ENCODE measurements at places on chromosomes 12 and 14.

DNA sequence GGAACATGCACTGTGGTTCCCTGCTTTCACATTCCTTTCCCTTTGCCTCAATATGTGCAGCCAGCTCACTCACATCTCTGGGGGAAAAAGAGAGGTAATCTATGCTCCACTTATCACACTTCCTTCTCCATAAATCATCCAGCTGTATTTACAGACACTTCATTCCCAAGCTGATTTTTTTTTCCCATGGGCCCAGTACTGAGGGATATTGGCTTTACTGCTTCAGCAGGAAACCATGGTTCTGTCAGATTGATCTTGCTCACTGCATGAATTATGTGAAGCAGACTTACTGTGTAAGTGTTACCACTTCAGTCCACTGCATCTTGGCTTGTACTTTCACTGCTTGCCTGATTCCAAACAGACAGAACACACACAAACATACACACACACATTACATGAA, 555.6 kb downstream of the CCER1 start:
- no peak overlapping the region for H3K27ac ChIP-seq
- H3K36me3 ChIP-seq: peaks cover 2% of the 10 kb centered on the region
- DNase-seq: no peak
- no peaks in the 10 kb centered on the region for H3K4me1 ChIP-seq
- no peaks in the 10 kb centered on the region for H3K27me3 ChIP-seq

GRCh38 chr12:61385771-61386170, 874.4 kb upstream of the USP15 start:
- no peaks in the 10 kb centered on the region for H3K36me3 ChIP-seq
- H3K27me3 ChIP-seq: no peaks in the 10 kb centered on the region
- H3K27ac ChIP-seq: no peak overlapping the region
- no peak for DNase-seq
- no peaks in the 10 kb centered on the region for H3K4me1 ChIP-seq
- H3K4me3 ChIP-seq: no peak overlapping the region

- peaks cover 29% of the 10 kb centered on the region for H3K4me1 ChIP-seq
- no peaks in the 10 kb centered on the region for H3K27me3 ChIP-seq
- H3K27ac ChIP-seq: peak overlapping the region; percentile 77
- H3K36me3 ChIP-seq: peaks cover 2% of the 10 kb centered on the region
- DNase-seq: no peak
Observed at GRCh38 chr12:106840243-106840642, 65.8 kb downstream of the RIC8B start.

GRCh38 chr12:91123236-91123916, 12.1 kb upstream of the LUM start:
- peaks cover 52% of the 10 kb centered on the region for H3K4me1 ChIP-seq
- no peaks in the 10 kb centered on the region for H3K36me3 ChIP-seq
- peak overlapping the region; percentile 38 for H3K27ac ChIP-seq
- DNase-seq: no peak
- no peak overlapping the region for H3K4me3 ChIP-seq

DNA sequence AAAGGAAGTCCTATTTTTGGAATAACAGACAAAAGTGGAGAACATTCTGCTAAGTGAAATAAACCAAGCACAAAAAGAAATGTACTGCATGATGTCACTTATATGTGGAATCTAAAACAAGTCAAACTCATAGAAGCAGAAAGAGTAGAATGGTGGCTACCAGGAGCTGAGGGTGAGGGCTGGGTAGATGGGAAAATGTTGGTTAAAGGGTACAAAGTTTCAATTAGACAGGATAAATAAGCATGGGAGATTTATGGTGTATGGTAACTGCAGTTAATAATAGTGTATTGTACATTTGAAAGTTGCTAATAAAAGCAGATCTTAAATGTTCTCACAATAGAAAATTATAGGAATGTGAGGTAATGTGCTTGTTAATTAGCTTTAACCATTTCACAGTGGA, 12.8 kb downstream of the LUM start:
- no peaks in the 10 kb centered on the region for H3K27me3 ChIP-seq
- DNase-seq: no peak
- no peak overlapping the region for H3K4me3 ChIP-seq
- H3K4me1 ChIP-seq: peaks cover 52% of the 10 kb centered on the region
- H3K36me3 ChIP-seq: peaks cover 8% of the 10 kb centered on the region
- peak overlapping the region; percentile 81 for H3K27ac ChIP-seq

Data from osteocyte (in vitro differentiated cells).